Activated CD8-positive, alpha-beta memory T cell treated with anti-CD3 and anti-CD28 coated beads for 1 hour (primary cell): ENCODE measurements at places on chromosomes 2 and 18.

- no peak for DNase-seq
Measured at GRCh38 chr2:22011048-22011447, 887.3 kb downstream of the TDRD15 start.

- no peak for DNase-seq
Measured at GRCh38 chr2:68907232-68907919, 36.2 kb upstream of the BMP10 start.

- no peak for DNase-seq
Measured at GRCh38 chr2:160493227-160494028, at the start of gene RBMS1. TSS of gene RBMS1 (minus strand) at chr2:160493807. CDS start at chr2:160493363, 444 bp downstream.

DNA sequence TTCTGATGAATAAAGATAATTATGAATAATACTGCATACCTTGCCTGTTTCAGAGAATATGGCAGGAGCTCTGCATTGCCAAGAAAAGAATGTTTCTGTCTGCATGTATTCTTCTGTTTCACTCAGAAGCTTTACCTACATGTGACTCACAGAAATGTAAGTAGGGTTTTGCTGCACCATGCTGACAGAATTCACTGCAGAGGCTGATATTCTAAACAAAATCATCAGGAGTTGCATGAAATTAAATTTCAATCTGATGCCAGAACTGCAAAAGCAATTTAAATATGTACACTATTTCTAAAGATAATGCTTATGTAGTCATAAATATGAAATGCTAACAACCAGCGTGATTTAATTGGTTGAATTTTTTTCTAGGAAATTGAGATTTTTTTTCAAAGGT is 332.8 kb upstream of the FSHR start:
- DNase-seq = no peak

DNA sequence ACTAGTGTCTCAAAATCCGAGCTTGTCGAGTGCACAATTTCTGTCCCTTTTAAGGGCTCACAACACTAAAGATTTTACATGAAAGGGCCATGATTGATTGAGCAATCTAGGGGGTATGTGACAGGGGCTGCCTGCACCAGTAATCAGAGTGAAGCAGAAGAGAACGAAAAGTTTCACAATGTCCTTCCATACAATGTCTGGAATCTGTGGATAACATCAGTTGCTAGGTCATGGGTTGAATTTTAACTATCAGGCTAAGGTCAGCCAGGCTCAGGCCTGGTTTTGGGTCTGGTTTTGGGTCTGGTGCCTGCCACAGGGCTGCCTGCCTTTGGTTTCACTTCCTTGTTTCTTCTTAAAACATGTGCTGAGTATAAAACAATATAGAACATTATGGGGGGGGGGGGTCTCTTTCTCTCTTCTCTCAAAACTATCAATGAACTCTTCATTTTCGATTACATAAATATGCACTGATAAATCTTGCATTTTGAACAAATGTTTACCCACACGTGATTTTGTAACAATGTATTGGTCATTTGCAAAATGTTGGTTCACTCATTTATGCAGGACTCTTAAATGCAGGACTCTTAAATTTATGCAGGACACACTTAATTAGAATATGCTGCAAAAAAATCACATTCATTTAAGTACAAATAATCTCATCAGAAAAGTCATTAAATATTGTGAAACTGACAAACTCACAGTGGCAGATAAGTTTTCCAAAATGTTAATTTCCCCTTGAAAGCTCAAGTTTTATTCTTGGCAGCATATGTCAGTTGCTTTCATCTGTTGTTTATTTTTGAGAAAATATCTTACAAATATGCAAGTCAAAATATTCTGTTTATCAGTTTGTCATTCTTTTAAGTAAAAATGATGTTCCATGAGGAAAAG is 290.5 kb upstream of the KYNU start:
- DNase-seq = no peak

DNA sequence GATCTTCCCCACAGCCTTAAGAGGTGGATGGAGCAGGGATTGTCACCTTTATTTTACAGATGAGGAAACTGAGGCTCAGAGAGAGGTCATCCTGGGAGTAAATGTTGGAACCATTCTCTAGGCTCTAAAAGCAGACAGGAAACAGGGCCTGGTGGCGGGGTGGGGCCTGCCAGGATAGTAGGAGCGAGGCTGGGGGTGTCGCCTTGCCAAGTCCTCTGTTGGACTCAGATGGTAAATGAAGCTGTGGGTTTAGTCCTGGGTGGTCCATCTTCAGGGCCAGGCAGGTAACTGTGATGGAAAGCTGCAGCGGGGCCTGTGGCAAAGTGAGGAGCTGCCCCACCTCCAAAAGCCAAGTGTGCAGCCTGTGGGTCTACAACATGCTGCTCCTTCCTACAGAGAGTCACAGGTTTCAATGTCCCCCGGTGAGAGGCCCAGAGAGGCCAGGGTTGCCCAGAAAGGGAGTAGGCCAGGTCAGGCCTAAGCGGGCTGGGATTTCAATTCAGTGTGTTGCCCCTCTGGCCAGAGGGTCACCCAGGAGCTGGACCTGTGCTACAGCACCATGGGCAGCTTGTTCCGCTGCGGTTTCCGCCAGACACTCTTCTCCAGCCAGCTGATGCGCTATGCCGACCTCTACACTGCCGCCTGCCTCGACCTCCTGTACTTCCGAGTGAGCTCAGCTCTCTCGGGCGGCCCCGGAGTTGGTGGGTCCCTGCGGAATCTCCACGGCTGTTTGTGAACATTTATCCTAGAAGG is 6.6 kb downstream of the NT5DC4 start:
- no peak for DNase-seq

DNA sequence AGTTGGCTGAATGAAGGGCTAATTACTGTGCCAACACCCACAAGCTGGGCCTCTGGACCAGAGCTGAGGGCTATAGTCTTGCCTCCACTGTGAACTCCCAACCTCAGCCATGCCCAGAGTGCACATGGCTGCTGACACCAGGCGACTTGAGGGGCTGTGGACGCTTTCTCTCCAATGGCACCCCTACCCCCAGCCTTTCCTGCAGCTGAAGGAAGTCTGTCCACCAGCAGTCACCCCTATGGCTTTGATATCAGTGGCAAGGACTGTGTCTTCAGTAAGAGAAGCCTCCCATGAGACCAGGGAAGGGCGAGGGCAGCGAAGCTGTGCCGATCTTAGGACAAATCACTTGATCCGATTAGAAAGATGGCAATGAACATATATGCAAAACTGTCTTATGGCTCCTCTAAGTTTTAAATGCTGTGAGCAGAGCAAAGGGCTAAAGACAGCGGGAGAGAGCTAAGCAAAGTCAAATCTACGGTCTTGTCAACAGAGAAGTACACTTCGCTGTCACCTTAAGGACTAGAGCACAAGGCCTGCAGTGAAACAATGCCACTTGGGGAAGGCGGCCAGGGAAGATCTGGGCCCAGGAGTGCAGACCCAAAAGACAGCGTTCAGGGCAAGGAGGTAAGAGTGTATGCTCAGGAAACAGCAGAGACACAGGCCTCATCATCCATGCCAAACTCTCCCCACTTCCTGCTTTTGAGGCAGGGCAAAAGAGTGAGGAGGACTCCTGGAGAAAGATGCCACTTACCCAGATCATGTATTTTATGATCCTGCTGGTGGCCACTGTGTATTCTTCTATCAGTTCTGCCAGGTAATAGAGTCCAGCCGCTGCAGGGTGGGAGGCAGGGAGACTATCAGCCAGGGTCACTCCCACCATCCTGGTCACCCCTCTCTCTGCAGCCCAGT is 1.5 kb downstream of the TEX261 start:
- no peak for DNase-seq

DNA sequence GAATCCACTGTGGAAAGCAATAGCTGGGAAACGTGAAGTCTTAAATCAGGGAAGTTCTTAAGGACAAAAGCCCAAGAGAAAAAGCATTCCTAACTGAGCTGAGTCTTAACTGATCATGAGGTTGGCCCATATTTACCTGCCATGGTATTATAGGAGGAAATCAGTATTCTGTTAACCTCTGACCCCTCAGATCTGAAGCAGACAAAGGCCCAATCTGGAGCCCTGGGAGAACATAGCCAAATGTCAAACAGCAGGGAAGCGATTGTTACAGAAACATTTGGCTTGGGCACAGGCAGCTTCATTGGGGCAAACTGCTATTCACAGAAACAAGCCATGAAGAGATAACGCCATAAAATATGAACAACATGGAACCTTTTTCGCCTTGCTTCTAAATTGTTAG is 18.8 kb downstream of the EPHA4 start:
- DNase-seq = no peak

DNA sequence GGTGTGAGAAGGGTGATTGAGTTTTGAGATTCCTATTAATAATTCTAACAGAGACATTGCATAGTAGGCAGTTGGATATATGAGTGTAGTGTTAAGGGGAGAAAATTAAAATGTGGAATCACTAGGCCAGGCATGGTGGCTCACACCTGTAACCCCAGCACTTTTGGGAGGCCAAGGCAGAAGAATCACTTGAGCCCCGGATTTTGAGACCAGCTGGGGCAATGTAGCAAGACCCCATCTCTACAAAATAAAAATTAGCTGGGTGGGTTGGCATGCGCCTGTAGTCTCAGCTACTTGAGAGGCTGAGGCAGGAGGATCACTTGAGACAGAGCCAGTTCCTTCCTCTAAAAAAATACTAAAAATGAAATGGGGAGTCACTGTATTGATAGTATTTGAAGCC is 150.6 kb downstream of the MCFD2 start:
- DNase-seq = no peak

DNA sequence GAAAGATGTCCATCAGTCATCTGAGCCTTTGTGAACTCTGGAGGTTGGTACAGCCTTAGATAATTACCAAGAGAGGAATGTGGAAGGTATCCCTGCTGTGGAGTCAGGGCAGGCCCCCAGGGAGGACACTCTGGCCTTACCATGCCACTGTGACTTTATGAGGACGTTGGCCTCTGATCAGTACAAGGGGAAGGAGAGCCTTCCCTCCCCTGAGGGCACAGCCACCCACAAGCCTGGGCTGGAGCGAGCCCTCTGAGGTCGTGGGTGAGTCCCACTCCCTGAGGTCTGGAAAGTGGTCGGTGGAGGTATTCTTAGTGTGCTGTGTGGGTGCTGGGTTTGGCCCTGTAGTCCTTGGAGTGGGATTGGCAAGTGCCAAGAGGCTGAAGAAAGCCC is 91.6 kb downstream of the STPG4 start:
- no peak for DNase-seq

- no peak for DNase-seq
Measured at GRCh38 chr2:73295751-73296400, 2.5 kb upstream of the EGR4 start.

- no peak for DNase-seq
Measured at GRCh38 chr18:69002233-69002632, 204.4 kb downstream of the CCDC102B start.

DNA sequence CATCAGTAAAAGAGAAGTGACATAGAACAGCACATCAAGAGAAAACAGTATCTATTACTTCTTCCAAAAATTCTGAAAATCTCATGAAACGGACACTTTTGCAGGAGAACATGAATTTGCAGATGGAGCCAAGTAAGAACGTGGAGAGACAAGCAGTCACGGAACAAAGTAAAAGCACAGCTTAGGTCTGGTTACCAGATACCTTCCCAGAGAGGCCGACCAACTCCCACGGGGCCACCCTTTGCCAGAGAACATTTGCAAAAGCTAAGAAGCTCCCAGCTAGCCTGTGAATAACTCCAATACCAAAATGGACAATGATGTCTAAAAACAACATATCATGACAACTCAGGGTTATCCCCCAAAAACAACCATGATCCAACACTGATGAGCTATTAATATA is 38.9 kb downstream of the THAP4 start:
- DNase-seq = no peak

DNA sequence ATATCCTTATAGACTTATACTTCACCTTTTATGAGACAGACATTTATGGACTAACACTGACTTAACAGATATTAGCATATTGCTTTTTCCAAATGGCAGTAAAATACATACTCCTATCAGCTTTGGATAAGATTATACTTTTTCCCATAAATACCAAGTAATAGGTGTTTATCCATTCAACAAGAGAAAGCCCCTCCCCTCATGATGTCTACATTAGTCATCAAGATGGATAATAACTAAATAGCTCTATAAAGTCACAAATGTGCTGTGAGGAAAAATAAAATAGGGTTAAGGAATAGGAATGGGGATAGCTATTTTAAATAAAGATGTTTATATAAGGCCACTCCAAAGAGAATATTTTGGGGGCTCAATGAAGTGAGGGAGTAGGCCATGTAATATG is 39.4 kb downstream of the CSRNP3 start:
- no peak for DNase-seq

- DNase-seq = no peak
Measured at GRCh38 chr2:203400805-203401585, 72.8 kb downstream of the ABI2 start.

DNA sequence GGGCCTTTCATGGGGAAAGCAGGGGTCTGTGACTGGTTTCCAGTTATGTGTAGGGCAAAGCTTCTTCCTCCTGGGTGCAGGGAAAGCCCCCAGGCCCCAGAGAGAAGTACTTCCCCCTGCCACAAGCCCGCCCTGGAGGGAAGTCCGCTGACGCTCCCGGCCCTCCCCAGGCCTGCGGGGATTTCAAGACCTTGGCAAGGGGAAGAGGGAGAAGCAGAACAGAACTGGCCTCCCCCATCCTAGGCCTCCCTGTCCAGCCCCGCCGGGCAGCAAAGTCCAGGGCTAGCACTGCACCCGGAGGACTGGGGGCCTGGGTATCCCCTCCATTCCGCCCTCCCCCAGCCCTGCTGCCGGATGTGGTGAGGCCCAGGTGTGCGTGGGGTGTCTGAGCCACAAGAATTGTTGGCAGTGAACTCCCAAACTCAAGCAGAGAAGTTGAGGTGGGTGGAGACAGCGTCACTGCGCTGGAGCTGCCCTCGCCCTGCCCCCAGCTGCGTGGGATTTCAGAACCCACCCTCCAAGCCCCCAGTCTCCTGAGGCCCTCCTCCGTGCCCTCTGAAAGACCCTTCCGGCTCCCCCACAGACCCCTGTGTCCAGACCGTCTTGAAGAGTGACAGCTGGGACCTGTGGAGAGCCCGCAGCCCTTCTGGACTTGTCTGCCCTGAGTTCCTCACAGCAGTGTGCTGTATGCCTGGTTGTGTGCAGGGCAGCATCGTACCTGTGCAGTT is 1.1 kb upstream of the DUSP2 start:
- peak; percentile 71 for DNase-seq

DNA sequence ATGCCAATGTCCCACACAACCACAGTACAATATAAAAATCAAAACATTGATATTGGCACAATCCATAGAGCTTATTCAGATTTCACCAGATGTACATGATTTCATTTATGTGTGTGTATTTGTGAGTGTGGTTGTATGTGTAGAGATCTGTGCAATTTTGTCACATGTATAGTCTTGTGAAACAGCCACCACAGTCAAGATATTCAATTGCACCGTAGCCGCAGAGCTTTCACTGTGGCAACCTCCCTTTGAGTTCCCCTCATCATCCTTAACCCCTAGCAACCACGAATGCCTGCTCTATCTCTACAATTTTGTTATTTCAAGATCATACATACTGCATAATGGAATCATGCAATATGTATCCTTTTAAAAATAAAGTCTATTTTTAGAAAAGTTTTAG is 391.3 kb downstream of the SETBP1 start:
- DNase-seq = no peak

DNA sequence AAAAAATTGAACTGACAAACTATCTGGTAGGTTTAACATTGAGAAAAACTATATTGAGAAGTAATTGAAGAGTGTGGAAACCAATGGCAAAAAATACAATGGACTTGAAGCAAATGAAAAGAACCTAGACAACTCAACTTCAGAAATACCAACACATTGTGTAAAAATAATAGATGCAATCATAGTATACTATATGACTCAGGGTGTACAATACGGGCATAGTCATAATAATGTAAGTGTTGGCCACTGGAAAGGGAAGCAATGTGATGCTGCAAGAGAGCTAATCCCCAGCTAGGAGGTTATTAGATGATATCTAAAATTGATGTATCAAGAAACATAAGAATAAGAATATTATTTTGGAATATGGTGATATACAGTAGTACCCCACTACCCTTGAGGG is 45.3 kb downstream of the SMAD7 start:
- no peak for DNase-seq
